ENCODE measurements at places on chromosomes 1 and 21.

DNA sequence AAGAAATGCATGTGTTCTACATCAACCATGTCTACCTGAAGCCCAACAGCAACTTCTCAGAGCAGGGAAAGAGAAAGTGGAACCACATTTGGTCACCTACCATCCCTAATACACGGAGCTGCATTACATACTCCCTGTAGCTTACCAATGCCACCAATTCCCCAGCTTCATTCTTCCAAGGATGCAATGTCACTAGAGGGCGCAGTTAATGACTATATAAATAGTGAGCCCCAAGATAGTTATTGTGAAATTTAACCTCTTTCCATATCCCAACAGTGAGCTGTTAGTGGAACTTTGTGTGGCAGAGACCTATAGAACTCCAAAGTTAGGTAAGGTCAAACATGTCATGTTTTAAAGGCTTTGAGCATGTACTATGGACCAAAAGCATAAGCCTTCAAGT is 618.3 kb downstream of the SMYD3 start:
- no peak for DNase-seq

DNA sequence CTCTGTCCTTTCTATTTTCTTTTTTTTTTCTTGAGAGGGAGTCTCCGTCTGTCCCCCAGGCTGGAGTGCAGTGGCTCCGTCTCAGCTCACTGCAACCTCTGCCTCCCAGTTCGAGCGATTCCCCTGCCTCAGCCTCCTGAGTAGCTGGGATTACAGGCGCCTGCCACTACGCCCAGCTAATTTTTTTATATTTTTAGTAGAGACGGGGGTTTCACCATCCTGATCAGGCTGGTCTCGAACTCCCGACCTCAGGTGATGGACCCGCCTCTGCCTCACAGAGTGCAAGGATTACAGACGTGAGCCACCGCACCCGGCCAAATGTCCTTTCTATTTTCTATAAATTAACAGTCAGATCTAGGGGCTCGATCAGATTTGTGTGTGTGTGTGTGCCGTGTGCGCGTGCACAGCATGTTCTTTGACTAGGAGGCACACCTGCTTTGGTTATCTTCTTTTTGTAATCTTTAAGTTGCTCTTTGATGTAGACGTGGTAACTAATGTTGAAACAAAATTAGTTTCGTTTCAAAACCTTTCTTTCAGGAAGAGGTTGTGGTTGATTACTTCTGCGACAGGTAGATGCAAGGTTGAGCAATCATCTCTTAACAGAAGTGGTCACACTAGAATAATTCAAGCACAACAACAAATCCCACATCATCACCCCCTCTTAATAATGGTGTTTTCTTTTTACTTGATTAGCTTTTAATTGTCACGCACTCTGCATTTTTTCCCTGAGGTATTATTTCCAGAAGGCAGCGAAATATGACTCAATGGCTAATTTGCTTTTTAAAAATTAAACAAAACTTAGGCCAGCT is 779 bp upstream of the DEGS1 start:
- peak; percentile 55 for DNase-seq

GRCh38 chr1:1768249-1768992 is 9.8 kb downstream of the NADK start:
- DNase-seq = no peak

DNA sequence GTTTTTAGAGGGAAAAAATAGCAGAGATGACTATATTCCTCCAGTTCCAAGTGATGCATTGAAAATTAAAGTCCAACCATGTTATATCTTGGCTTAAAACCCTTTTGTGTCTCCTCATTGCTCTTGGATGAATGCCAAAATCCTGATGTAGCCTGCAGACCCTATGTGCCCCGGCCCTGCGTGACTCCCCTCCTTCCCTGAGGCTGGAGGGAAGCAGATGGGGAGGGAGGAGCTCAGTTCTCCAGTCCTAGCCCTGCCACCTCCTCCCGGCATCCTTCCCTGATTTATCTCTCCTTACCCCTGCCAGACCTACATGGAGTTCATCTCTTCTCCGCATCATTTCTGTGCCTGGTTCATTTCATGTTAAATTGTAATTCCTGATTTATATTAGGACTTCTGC is 397.4 kb downstream of the PTPRU start:
- DNase-seq = no peak

GRCh38 chr1:19055701-19056100 is 99.2 kb upstream of the IFFO2 start:
- no peak for DNase-seq

- DNase-seq = no peak
Measured at GRCh38 chr21:46322351-46323226, 1.1 kb downstream of the C21orf58 start.

GRCh38 chr1:119731741-119732430 is 20.2 kb downstream of the PHGDH start:
- no peak for DNase-seq

DNA sequence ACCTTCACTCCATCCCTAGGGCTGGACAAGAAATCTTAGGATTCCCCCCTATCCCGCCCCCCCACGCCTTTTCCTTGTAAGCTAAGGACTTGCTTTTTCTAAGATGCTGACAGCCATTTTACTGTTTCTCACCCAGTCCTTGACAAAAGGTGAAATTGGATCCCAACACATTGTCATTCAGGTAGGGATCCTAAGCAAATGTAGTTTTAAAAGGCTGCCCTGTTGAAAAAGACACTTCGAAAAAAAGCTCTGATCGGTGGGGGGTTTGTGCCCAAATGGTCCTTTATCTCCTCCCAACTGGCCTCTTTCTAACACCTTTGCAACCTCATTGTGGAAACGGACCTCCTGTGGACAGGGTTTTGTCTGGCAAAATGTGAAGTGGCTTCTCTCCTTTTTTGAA is 2.9 kb downstream of the CACHD1 start:
- DNase-seq = no peak

DNA sequence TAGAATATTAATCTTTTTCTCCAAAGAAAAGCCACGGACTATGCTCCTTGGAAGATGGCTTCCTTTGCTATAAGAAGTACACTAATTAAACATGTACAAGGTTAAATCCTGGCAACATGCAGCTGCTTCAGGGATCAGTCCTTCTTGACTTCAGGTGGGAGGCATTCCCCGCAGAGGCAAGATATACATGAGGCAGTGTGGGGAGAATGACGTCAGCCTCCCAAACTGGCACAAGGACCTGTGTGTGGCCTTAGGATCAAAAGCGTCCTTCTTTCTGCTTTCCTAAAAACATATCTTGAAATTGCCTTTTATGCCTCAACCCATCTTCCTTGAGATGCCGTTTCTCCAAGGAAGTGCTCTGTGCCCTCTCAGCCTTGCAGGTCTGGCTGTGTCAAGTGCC is 90.3 kb downstream of the WLS start:
- DNase-seq = no peak

- no peak for DNase-seq
Measured at GRCh38 chr1:110267260-110267659, 57.1 kb downstream of the KCNC4 start.

- DNase-seq = no peak
Measured at GRCh38 chr1:224057461-224058199, 56.3 kb upstream of the FBXO28 start.

- no peak for DNase-seq
Measured at GRCh38 chr1:150162862-150163706, 13.4 kb downstream of the PLEKHO1 start.

DNA sequence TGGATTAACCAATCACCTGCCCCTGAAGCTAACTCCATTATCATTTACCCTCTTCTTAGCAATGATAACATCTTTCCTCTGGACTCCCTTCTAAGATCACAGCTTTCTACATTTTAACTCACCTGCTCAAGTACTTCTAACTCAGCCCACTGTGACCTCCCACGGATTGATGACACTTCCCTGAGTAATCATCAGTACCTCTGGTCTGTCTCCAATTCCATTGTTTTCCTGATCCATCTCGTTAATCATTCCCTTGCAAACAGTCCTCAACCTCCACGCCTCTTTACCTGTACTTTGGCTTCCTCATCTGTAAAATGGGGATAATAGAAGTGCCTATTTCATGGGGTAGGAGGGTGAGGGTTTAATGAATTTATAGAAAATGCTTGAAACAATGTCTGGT is 195.3 kb upstream of the APP start:
- no peak for DNase-seq

DNA sequence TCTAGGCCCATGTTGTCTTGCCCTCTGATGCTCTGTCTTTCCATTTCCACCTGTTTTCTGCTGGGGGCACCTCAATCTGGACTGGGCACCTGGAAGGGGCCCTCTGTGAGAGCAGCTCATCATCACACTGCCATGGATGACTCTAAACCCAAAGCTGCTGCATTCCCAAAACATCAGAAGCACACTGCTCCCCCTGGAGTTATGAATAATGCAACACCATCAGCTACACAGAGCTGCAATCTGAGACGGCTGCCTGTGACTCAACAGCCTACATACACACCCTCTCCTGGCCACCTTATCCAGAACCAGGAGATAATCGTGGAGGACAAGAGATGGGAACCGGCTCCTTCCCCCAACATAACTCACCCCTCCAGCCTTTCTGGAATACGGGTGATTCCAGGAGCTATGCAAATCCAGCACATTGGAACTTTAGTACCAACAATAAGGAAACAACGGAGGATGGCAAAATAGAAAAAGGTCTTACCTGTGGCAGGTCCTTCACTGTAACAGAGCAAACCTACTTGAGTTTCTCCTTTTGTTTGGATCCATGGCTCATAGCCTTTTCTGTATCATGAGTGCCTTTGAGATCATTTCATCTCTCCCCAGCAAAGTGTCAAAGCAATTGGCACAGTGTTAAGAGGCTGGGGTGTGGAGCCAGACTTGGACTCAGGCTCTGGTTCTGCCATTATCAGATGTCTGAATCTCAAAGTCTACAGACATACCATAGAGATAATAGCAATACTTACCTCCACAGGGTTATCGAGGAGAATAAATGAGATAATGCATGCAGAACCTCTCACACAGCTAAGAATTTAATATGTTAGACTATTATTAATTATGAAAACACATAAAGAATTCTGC is 29.3 kb downstream of the AK2 start:
- no peak for DNase-seq

GRCh38 chr1:245953876-245954660 is 553.0 kb downstream of the SMYD3 start:
- no peak for DNase-seq

GRCh38 chr1:119968068-119968492 is 71.8 kb upstream of the ADAM30 start:
- DNase-seq = peak; percentile 77

- no peak for DNase-seq
Measured at GRCh38 chr1:200351425-200351824, 58.4 kb downstream of the ZNF281 start.

All from activated T-cell treated with anti-CD3 and anti-CD28 coated beads, Interleukin-2, amount 50 U/mL, for 1 hour (primary cell).